Skin of body (tissue), 3 donors: ENCODE measurements at places on chromosomes 6 and 20. TPM values are rescaled to one million over a fixed set of nuclear protein-coding genes. Genes with fewer than 3 reads are reported as not detected.
A peak's percentile ranks its signal among the peaks of the same experiment; 100 is the strongest.

ISM1 gene
- total RNA-seq: 11.2 TPM

DNA sequence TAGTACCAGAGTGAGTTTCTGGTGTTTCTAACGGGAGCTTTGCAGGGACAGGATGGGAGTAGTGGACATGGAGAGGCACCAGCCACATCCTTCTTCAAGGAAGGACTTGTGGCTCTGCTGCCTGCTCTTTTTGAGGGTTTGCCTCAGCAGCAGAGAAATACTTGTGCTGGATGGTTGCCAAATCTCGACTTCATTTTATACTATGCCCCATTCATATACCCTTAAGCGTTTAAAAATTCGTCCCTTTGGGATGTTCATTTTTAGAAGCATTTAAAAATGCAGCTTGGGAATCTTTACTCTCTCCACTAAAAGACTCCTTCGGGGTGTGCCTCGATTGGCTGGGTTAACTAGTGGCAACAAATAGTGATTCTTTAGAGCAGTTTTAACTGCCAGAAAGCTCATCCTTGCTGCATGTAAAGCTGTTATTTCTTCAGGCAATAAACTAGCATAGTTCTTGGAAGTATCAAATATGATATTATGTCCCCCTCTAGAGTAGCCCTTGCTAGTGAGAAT is 126.5 kb upstream of the B3GAT2 start:
- DNase-seq: peak; percentile 10

DNA sequence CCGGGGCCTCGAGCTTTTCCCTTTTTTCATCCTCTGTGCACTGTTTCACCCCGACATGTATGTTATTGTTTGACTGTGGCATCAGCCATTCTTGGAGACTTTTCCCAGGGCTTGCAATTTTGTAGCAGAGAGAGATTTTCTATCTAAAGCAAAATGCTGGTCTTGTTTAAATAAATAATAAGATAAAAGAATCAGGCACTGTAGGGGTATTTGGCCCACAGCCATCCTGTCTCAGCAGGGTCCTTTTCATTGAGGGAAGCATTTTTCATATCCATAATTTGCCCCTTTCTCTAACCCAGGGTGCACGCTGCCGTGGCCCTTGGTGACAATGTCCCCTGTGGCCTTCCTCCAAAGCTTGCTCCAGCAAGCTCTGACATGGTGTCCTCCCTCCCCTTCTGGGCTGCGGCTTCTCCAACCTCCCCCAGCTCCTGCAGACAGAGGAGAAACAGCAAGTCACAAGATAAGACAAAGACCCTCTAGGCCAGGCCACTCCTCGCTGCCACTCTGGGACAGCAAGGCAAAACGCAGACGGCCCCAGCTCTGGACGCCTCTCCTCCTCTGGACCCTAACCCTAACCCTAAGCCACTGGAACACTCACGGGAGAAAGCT is 117.6 kb downstream of the MYLK4 start:
- no peak for DNase-seq

GPX5 gene
- total RNA-seq: not detected

C20orf144 gene
- not detected for total RNA-seq

- no peak for DNase-seq
Measured at GRCh38 chr6:31575952-31576685, 754 bp downstream of the TNF start.

DNA sequence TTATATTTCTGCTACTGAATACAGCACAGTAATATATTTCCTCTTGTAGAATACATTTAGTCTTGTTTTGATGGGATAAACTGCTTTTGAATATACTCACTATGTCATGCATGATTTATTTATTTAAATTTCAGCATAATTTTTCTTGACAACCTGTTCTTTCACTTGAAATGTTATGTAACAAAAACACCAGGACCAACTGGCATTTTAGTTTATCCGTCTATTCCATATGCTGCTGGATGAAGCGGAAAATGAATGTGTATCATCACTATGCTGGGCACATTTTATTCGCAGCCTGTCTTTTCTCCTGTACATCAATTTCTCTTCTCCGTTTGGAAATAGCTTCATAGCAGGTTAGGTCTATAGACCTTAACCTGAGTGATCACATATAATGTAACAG is 206.8 kb upstream of the PLCB4 start:
- no peak for DNase-seq

DNA sequence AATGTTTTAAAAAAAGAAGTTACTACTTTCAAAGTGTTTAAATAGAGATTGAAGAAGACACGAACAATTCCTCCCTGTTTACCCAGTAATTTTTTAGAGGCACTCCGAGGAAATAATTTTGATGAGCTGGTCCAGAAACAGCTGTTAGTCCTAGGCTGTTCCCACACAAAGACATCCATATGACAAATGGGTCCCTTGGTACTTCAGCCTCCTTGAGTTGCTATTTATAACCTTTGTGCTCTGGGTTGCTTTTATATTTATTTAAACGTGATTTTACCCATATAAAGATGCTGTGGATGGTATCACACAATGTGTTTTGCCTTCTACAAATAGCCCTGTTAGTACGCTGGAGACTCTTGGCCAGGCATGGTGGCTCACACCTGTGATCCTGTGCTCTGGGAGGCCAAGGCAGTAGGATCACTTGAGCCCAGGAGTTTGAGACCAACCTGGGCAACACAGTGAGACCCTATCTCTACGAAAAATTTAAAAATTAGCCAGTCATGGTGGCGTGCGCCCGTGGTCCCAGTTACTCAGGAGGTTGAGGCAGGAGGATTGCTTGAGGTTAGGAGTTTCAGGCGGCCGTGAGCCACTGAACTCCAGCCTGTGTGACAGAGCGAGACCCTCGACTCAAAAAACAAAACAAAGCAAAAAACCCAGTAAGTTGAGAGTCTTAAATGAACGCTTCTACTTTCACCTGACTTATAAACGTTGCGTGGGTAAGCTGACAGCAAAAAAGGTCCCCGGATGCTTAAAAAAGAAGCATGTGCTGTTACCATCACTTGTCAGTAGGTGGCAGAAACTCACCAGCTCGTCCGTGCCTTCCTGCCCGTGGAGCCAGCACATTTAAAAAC is 56.9 kb upstream of the ARMH2 start:
- DNase-seq: peak; percentile 72

DNA sequence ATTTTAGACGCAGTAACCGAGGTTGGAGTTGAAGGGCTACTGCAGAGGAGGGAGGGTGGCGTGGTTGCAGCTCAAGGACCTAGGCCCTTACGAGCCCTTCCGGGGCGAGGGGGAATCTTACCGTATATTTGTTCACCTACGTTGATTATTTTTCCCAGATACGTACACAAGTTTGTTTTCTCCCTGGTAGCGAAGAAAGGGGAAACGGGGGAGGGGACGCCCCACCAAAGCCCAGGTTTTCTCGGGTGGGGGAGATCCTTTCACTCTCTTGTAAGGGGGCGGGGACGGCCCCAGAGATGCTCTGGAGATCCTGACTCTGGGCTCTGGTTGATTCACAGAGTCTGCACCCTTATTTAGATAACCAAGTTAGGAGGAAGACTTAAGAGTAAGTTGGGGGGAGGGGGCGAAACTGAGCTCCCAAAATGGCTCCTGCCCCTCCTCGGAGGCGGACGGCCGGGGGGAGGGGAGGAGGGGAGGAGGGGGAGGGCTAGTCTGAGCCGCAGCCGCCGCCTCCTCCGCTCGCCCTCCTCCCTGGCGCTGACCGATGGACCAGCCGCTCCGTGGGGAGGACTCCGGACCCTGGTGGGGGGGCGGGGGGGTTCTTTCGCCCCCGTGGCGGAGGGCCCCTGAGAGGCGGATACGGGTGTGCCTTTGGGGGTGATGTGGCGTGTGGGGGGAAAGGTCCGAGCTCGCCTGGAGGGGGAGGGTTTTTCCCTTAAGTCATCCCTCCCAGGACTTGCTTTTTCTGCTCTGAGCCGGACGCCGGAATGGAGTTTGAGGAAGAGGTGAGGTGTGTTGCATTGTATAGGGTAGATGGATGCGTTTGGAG is 2.2 kb downstream of the BRD2 start:
- DNase-seq: peak; percentile 85

GRCh38 chr6:161835500-161836215 is 561.8 kb upstream of the AGPAT4 start:
- DNase-seq: peak; percentile 75

DNA sequence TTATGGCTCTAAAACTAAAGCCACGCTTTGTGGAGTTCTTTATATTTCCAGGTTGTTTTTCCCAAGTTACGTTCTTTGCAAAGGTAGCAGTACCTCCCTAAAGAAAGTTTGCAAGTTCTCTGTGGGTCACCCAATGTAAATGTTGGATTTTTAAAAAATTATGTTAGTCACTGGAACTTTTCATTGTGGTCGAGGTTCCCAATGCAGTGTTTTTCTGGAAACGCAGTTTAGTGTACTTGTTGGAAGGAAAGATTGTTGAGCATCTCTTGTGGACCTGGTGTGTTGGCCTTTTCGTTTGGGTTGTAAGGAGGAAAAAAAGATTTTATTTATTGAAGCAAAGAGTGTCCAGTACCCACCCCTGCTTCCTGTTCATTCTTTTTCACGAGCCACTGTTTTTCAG is 1.4 kb downstream of the TOP1 start:
- DNase-seq: no peak

GRCh38 chr6:159342146-159342545 is 172.9 kb downstream of the FNDC1 start:
- no peak for DNase-seq

GRCh38 chr20:20368418-20369249 is 730 bp downstream of the INSM1 start:
- no peak for DNase-seq

SRSF12 gene
- 3.8 TPM for total RNA-seq

GRCh38 chr6:8402546-8402945 is 32.8 kb downstream of the SLC35B3 start:
- no peak for DNase-seq

- DNase-seq: no peak
Measured at GRCh38 chr20:23658989-23659609, 21.3 kb upstream of the CST3 start.

GRCh38 chr6:3615391-3616380 is 135.8 kb downstream of the PXDC1 start:
- DNase-seq: no peak

- no peak for DNase-seq
Measured at GRCh38 chr6:107618672-107619071, 128.8 kb downstream of the SOBP start.

DNA sequence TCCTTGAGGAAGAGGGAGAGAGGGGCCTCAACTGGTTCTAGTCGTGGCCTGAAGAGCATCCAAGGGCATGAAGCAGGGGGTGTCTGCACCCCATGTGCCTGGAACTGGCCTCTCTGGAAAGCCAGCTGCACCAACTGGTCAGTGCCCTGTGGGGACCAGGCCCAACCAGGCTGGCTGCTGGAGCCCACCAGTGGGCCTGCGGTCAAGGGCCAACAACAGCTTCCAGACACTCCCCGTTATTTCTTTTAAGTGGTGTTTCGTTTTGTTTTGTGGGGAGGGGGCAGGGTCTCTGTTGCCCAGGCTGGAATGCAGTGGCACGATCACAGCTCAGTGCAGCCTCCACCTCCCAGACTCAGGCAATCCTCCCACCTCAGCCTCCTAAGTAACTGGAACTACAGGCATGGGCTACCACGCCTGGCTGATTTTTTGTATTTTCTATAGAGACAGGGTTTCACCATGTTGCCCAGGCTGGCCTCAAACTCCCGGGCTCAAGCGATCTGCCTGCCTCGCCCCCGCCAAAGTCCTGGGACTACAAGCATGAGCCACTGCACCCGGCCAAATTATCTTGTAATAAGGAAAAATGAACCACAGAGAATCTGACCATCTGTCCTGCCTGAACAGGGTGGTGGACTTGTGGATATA is 11.9 kb upstream of the C20orf144 start:
- DNase-seq: no peak

- DNase-seq: no peak
Measured at GRCh38 chr20:56353356-56353755, 5.4 kb upstream of the FAM210B start.

TRIM31 gene
- total RNA-seq: not detected

GGTLC1 gene
- total RNA-seq: not detected

PRDM1 gene
- total RNA-seq: 15.1 TPM

- DNase-seq: peak; percentile 98
Measured at GRCh38 chr6:45445749-45446549, 68.2 kb upstream of the SUPT3H start.

- DNase-seq: peak; percentile 84
Measured at GRCh38 chr6:29005183-29005885, at the start of gene ZNF311. TSS of gene ZNF311 (minus strand) at chr6:29005315. CDS start at chr6:29003954, 1,361 bp downstream.

DNA sequence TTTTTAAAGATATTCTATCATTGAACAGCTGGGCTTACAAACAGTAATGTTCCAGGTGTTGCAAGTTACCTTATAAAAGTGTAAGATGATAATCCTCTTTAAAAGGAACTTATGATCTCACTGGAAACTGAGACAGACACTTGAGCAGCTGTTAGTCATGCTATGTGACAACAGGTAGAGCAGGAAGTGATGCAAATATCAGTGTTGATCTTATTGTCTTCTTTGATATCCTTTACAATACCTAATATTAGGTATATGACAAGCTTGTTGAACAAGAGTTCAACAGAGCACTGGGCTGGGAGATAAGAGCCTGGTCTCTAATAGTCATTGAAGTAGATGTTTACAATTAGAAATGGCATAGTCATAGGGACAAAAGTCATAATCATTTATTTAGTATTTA is 150.0 kb downstream of the UBE3D start:
- DNase-seq: no peak

DNA sequence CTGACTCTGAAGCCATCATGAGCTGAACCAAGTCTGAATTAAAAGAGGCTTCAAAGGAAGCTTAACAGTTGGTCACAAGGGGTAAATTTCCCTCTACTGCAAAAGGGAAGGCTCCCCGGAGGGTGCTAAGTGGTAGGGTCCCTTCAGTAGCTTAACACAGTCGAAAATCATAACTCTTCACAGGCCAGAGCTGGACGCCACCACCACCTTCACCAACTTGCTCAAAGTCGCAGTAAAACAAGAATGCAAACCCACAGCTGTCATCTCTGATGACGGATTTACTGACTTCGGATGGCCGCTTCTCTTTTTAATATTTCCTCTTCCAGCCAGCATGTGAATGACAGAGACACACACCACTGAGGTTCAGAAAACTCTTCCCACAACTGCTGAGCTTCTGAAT is 144.7 kb upstream of the FBXL4 start:
- DNase-seq: no peak

GRCh38 chr20:63317601-63318291 is 24.8 kb downstream of the COL20A1 start:
- no peak for DNase-seq

PROKR2 gene
- total RNA-seq: not detected

GRCh38 chr6:33416386-33417127 is 1.4 kb downstream of the CUTA start:
- no peak for DNase-seq

DNA sequence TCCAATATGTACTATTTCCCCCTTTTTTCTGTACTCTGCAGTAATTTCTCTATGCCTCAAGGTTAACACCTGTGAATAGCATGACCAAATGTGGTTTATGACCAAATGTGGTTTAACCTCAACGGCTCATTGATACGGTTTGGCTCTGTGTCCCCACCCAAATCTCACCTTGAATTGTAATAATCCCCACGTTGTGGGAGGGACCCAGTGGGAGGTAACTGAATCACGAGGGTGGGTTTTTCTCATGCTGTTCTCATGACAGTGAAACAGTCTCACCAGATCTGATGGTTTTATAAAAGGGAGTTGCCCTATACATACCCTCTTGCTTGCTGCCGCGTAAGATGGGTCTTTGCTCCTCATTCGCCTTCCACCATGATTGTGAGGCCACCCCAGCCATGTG is 18.7 kb downstream of the DEK start:
- DNase-seq: no peak

GRCh38 chr6:551405-551804 is 105.5 kb downstream of the HUS1B start:
- peak; percentile 13 for DNase-seq

GRM4 gene
- total RNA-seq: 0.69 TPM

RSPH4A gene
- total RNA-seq: 0.49 TPM
